Amniotic stem cell (primary cell): ENCODE measurements at places on chromosomes 4 and X.

GRCh38 chr4:121185960-121186359 is 21.8 kb upstream of the TNIP3 start:
- no peak for DNase-seq

- no peak for DNase-seq
Measured at GRCh38 chrX:87160435-87161010, 357.1 kb upstream of the KLHL4 start.

DNA sequence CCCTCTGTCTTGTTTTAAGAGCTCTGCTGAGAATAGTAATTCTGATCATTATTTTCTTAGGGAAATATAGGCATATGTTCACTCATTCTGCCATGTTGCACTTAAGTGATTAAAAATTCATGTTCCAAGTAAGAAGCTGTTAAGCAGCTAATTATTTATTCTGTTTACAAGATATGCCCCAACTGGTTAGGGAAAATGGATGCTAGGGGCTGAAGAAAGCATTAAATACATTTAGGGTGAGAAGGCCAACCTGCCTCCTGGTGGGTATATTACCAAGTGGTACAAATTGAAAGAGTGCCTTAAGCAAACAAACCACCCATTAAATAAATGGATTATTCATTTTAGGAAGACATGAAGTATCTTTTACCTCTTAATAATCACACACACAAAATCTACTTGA is 392.6 kb upstream of the EPHA5 start:
- no peak for DNase-seq

- no peak for DNase-seq
Measured at GRCh38 chr4:55498051-55498450, 48.7 kb downstream of the CLOCK start.

DNA sequence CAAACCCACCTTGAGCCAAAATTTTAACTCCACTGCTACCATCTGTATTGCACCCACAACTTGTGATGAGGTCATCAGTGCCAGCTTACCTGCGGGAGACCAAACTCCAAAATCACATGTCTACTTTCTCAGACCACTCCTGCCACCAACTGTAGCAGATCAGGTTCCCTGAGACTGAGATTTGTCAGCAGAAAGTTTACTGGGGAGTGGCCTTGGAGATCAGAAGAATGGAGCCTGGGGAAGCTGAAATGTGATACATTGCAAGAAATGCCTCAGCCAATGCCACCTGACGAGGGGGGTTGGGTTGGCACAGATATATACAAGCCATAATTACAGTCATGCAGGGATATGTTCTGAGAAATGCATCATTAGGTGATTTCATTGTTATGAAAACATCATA is 19.1 kb downstream of the HAUS3 start:
- DNase-seq: no peak

DNA sequence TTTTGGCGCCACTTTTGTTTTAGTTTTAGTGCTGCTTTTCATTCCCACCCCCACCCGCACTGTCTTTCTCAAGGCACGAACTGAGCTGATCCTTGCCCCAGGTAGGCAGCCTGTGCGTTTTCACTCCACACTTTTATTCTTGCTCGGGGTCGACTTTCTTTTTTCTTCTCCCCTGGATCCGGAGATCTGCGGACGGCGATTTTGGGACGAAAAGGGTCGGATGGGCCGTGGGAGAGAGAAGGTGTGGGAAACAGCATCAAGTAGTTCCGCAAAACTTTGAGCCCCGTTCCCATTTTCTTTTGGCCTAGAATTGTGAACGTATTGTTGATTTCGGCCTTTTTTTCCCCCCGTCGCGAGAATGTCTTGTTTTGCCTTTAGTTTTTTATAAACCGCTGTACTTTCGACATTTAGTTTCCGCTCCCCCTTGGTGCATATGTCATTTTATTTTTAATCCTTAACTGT is 531 bp downstream of the STAG2 start:
- no peak for DNase-seq

DNA sequence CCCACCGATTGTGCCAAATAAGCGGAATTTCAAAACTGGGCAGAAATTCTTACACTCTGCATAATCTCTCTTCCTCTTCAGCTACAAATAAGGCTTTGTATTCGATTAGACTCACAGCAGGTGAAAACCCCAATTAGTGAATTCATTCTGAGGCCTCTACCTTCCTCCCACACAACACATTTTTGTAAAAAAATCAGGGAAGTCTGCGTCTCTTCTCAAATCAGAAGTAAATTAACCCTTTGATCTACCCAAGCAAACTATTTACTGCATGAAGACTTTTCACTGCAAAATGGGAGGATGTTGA is 200.6 kb upstream of the FTHL17 start:
- DNase-seq: no peak

DNA sequence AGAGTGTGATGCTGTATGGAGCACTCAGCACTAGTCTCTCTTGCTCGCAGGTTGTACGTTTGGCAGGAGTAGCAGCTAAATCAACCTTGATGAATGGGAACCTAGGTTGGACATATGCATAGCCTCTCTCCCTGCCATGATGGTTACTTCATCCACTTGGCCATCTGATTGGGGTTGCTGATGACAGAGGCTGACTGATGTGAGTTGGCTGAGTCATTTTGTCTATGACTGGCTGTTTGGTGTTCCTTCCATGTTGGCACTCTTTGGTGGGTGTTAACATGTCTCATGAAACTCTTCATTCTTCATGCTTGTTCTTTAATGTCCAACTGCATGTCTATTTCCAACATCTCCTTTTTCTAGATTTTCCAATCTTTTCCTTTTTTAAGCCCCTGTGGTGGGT is 31.6 kb upstream of the SPARCL1 start:
- no peak for DNase-seq

GRCh38 chrX:12610079-12610478 is 181.1 kb upstream of the PRPS2 start:
- no peak for DNase-seq

DNA sequence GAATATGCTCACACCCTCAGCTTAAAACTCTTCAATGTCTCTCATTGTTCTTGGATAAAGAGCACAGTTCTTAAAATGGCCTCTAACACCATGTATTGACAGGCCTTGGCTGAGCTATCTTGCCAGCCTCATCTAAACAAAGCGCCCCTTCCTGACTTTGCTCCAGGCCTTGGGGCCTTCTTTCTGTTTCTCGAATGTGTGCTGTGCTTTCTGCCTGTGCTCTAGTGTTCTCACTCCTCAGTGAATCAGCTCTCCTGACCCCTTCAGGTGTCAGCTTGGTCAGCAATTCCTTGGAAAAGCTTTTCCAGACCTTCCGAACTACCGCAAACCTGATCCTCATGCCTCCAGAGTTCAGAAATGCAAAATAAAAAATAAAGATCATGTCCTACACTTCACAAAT is 346.3 kb upstream of the FSTL5 start:
- DNase-seq: no peak

DNA sequence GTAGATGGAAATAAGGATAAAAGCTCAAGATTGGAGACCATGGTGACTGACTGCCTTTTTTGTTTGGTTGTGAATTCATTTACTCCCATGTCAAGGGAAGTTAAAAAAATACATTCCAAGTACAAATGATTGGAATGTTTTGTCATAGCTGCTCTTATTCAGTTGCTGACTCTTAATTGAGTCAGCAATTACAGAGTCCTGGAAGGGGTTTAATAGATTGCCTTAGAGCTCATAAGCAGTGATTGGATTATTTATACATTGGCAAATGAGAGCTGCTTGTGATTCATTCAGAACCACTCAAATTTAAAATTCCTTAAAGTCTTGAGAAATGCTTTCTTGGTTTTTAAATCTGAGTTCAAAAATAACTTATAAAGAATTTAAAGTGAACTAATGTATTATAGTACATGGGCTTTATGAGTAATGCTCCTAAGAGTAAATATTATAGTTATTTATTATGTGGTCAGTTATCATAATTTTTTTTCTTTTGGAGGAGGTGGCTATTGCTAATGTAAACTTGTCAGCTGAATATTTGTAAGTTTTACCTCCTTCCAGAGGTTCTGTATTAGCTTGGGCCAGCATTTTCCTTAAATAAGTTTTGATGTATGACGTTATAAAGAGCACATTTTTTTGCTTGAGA is 13.6 kb downstream of the JADE1 start:
- DNase-seq: peak; percentile 54

GRCh38 chrX:115573185-115573584 is 12.2 kb downstream of the PLS3 start:
- DNase-seq: no peak

GRCh38 chr4:6113641-6114040 is 86.7 kb downstream of the JAKMIP1 start:
- DNase-seq: no peak

DNA sequence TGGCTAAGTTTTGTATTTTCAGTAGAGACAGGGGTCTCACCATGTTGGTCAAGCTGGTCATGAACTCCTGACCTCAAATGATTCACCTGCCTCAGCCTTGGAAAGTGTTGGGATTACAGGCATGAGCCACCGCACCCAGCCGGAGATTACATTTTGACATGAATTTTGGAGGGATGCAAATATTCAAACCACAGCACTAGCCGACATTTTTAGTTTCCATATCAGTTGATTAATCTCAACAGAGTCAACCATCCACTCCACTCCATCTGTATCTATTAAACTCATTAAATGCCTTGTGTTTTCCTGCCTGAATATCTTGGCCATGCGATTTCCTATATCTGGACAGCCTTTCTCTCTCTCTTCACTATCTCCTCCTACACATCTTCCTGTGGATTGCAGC is 64.1 kb upstream of the PDGFRA start:
- DNase-seq: no peak

DNA sequence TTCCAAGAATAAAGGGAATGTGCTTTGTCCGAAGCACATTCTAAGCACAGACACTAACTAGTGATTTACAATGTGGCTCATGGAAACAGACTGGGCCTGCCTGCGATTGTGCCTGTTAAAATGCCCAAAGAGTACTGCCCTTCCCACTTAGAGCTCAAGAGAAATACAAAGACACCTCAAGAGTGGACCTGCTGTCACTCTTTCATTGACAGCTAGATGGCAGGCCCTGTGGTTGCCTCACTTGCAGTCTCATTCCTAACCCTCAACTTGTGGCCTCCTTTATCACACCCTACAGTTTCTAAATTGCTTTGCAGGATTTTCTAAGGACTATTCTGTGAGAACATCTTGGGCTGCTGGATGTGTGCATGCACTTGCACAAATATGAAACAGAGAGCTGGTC is 331.0 kb upstream of the EMCN start:
- DNase-seq: no peak

DNA sequence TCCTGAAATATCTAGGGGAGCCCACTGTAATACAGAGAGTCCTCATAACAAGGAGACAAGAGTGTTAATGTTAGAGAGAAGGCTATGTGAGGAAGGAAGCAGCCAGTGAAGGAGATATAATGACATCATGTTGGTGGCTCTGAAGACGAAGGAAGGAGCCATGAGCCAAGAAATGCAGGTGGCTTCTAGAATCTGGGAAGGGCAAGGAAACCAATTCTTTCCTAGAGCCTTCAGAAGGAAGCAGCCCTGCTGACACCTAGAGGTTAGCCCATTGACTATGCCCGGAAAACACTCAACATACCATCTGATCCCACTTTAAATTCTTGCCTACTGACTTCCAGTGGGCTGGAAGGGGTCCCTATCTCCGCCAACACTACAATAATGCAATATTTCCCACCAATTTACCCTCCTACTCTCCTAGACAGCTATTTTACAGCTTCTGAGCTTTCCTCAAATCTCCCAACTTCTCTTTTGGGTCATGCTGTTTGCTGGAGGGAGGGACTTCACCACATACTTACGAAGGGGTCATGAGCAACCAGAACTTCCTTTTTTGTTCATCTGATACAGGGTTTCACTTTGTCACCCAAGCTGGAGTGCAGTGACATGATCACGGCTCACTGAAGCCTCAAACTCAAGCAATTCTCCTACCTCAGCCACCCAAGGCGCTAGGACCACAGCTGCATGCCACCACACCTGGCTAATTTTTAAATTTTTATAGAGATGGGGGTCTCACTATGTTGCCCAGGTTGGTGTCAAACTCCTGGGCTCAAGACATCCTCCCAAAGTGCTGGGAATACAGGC is 25.2 kb upstream of the G3BP2 start:
- DNase-seq: no peak

DNA sequence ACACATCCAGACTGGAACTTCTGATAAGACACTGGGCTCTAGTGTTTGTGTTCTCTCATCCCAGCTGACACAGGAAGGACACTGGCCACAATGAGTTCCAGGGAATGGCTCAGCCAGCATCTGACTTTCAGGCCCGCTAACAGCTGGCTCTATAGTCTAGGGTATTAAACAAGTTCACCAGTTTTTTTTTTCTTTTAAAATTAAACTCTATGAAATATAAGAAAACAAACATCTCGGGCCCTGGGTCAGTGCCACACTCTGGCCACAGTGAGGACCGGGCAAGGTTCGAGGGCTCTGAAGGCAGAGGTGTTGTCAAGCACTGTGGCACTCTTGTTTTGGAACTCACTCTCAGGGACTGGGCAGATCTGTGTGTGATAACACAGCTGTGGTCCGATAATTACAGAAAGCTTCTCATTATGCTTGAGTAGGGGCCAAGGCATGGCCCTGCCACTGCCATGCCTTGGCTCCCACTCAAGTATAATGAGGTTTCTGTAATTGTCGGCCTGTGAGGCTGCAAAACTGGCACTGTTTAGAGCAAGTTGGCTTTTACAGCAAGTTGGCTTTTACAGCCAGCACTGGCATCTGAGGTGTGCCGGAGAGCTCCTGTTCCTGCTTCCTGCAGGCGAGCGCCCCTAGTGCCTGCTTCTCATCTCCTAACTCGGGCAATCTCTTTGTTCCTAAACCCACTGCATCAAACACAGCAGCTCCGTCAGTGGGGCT is 62.8 kb downstream of the PPP1R2C start:
- DNase-seq: peak; percentile 3

- no peak for DNase-seq
Measured at GRCh38 chrX:33128048-33128805, 83.1 kb downstream of the DMD start.

DNA sequence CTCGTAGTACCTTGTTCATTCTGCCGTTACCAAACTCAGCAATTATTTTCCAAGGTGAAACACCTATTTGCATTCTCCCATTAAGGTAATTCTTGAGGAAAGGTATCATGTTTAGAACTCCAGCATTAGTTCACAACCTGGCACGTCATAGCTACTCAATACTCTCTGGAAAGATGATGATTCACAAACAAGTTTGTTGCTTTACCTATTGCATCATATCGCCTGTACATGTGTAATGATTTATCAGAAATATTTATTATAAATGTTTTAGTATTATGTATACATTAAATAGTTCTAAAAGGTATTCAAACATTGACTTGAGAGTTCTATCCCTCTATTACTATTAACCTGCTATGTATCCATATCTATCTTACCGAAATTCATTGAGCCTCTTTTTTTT is 658.3 kb upstream of the PITX2 start:
- DNase-seq: no peak

GRCh38 chr4:104930298-104930697 is 216.4 kb upstream of the TET2 start:
- DNase-seq: no peak

DNA sequence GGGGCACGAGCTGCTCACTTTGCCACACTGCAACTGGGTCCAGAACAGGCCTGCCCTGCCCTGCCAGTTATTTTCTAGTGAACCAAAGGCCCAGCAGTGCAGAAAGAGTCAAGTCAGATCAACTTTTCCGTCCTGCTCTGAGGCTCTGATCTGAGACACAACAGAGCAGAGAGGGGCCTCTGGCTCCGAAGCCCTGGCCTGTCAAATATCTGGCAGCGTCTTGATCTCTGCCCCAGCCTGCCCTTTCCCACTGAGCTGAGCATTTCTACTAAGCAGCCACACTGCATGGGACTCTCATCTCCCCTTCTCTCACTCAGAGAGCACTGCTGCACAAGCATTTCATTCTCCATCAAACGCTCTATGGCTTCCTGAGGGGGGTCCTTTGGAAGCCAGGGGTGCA is 11.8 kb downstream of the IGFBP7 start:
- DNase-seq: no peak
